ENCODE measurements at places on chromosomes 4 and X. TPM values are rescaled to one million over a fixed set of nuclear protein-coding genes. Genes with fewer than 3 reads are reported as not detected.

The CABS1 gene
- total RNA-seq = not detected

The CFP gene
- 6.2 TPM for total RNA-seq

The PRIMPOL gene
- 7.3 TPM for total RNA-seq

The EGF gene
- not detected for total RNA-seq

The MAGEB10 gene
- not detected for total RNA-seq

DNA sequence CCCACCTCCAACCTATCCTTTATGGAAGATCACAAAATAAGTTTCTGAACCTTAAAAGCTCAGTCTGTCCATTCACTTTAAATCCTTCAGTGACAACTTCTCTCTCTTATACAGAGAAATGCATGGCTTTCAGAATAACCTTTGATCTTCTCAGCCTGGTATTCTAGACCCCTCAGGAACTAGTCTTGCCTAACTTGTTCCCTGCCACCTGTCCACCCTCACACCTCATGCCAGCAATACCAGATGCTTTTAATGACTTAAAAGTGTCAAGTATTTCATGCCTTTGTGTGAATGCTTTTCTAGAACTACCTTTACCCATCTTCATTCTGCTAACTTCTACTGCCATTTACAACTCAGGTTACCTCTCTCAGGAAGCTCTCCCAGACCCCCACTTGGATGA, 7.4 kb downstream of the EXOC1L start:
- DNase-seq = no peak

- no peak for DNase-seq
These were observed 14.0 kb upstream of the PITX2 start for GRCh38 chr4:110636680-110637407.

DNA sequence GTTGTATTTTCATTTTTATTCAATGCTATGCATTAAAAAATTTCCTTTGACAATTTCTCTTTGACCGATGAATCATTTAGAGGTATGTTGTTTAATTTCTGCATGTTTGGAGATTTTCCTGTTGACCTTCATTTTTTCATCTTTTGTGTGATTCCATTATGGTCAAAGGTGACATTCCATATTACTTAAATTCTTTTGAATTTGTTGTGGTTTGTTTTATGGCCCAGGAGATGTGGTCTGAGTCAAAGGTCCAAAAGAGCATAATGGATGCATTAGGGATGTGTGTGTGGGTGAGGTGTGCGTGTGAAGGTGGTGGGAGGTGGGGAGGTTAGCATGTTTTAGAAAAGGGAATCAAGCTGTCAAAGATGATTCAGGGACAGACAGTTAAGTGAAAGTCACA, 76.0 kb upstream of the GIMD1 start:
- no peak for DNase-seq

- DNase-seq = no peak
These were observed 36.9 kb upstream of the PROM1 start for GRCh38 chr4:16120720-16121119.

Data from CD8-positive, alpha-beta T cell (primary cell).